PC-3 (cell line): ENCODE measurements at places on chromosomes 4 and X.

DNA sequence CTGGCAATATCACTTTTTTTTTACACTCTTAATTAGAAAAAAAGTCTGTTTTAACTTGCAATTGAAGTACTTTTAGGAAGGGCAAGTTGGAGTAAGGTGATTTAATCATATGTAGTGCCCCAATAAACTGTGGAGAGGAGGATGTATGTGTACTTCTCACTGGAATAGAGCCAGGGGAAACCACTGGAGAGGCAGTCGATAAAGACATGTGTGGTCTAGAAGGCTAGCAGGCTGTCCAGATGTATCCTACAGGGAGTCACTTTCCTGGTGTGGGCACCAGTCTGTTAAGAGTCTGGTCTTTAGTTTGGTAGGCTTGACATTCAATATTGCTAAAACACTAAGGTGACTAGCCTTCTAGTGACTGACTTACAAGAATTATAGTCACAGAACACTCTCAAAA lies 9.6 kb upstream of the SGMS2 start:
- no peak for DNase-seq

DNA sequence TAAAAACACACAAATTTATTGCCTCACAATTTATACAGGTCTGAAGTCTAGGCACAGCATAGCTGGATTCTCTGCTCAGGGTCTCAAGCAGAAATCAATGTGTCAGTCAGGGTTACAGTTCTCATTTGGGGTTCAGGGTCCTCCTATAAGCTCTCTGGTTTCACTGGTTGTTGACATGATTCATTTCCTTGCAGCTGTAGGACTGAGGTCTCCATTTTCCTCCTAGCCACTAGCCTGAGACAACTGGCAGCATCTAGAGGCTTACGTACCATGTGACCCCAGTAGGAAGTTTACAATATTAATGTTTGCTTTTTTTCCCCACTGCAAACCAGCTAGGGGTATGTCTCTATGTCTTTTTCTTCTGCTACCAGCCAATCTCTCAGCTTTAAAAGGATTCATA lies 102.5 kb downstream of the CPEB2 start:
- DNase-seq: no peak

DNA sequence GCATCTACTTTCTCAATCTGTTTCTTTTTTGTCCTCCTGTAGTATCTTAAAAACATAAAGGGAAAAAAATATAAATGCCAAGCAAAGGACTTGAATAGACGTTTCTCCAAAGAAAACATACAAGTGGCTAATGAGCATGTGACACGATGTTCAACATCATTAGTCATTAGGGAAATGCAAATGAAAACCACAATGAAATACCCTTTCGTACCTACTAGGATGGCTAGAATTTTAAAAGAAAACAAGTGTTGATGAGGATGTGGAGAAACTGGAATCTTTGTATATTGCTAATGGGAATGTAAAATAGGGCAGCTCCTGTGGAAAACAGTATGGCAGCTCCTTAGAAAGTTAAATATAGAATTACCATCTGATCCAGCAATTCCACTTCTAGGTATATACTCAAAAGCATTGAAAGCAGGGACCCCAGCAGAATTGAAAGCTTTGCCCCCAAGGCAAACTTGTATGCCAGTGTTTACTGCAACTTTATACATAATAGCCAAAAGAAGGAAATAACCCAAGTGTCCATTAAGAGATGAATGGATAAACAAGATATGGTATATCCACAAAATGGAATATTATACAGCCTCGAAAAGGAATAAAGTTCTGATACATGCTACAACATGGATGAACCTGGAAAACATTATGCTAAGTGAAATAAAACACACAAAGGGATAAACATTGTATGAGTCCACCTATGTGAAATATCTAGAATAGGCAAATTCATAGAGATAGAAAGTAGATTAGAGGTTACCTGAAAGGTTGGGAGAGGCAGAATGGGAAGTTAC lies 138.3 kb downstream of the SH3KBP1 start:
- DNase-seq: no peak

DNA sequence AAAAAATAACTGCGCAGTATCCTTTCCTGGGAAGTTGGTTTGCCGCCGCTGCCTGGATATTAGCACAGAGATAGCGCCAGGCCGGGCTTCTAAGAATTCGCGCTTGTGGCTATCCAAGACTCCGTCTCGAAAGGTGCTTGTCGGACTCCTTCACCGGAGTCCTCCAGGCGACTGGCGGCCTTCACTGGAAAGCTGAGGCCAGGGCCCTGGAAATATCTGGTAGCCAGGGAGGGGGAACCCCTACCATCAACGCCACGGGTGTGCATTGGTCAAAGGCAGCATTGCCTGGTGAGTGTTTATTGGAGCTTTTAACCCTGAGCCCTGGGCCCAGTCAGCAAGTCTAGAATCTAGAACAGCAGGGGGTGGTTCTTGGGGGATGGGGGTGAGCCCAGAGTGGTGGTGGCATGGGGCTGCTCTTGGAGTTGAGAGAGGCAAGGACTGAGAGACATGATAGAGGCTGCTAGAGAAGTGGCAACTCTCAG lies 577 bp upstream of the PIM2 start:
- no peak for DNase-seq

GRCh38 chr4:169758401-169758962 lies 738 bp upstream of the HPF1 start:
- DNase-seq: no peak

DNA sequence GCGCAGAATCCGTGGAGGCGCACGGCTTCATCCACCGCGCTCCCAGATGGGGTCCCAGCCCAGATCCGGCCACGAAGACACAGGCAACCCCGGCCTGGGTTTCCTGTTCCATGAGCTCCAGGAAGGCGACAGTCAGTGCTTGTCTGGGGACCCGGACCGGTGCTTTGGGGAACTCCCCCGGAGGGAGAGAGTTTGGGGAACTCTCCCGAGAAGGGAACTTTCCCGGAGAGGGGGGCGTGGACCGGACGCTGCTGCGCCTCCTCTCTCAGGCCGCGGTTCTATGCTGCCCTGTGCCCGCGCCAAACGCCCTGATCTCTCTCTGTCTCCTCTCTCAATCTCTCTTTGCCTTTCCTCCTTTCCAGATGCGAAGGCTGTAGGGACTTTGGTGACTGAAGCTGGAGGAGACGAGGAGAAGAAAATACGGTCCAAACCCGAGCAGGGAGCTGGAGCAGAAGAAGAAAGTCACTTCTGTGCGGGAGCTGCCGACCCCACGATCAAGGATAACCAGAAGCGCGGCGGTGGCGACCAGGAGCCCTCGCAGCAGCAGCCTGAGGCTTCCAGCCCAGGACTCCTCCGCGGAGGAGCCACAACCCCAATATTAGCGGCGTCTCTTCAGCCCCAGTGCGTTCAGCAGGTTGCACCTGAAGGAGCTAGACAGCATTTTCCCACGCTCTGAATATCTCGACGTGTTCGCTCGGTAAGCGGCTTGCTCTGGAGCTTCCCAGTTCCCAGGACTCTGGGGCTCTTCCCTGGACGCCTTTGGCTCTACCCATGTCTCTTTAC lies 47.6 kb upstream of the NKAP start:
- no peak for DNase-seq

GRCh38 chrX:51804741-51805140 lies 61.5 kb downstream of the GSPT2 start:
- peak; percentile 32 for DNase-seq

GRCh38 chr4:113550510-113550909 lies 211.0 kb downstream of the CAMK2D start:
- no peak for DNase-seq
